Left kidney (tissue), 8 donors: ENCODE measurements at places on chromosomes 11 and 22. TPM values are rescaled to one million over a fixed set of nuclear protein-coding genes. Genes with fewer than 3 reads are reported as not detected.

DNA sequence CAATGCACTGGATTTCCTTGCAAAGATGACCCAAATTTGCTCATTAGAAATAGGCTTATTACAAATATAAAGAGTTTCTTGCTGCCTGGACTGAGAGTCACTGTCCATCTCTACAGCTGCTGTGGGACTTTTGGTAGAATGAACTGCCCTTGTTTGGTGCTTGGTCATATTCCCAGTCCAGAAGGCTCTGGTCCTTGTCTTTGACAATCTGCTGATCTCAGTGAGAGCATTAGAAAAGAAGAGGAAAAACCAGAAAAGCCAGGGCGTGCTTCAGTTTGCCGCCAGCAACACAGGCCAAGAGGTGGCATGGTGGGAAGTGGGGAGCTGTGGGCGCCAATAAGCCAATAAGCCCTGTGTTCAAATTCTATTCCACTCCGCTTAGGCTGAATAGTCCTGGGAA lies 48.2 kb upstream of the PARVA start:
- no peak for DNase-seq

The SYCE3 gene
- not detected for polyA plus RNA-seq

DNA sequence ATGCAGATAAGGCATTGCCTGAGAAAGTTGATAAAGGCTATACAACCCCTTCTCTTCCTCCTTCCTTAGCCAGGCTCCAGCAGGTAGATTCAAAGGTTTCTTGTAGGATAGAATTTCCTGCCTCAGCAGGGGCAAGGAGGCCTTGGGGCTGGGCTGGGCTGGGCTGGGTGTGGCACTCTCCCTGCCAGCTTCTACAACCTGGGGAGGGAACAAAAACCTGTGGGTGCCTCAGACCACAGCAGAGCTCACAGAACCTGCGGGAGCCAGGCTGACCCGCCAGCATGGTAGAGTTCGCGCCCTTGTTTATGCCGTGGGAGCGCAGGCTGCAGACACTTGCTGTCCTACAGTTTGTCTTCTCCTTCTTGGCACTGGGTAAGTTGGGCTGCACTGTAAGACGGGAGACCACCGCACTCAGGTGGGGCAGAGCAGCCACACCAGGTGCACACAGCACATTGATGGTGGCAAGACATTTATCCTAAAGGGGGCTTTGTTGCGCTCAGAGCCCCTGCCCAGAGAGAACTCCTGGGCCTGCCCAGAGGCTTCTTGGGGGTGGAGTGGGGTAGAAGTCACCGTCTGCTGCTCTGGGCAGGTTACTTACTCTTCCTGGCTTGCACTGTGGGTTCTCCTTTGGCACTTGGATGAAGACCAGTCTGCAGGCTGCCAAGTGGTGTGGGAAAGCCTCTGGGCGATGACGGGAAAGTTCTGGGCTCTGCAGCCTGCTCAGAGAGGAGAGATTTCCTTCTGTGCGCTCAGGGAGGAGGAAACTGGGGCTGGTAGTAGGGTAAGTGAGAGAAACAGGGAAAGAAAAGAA lies at the start of gene MOGAT2:
TSS of gene MOGAT2 (plus strand) at position 231 of the 811 bp plus-strand sequence. CDS start at position 282, 51 bp downstream.
- DNase-seq: no peak

The TRIM51 gene
- polyA plus RNA-seq: not detected

The OR4A16 gene
- not detected for polyA plus RNA-seq

DNA sequence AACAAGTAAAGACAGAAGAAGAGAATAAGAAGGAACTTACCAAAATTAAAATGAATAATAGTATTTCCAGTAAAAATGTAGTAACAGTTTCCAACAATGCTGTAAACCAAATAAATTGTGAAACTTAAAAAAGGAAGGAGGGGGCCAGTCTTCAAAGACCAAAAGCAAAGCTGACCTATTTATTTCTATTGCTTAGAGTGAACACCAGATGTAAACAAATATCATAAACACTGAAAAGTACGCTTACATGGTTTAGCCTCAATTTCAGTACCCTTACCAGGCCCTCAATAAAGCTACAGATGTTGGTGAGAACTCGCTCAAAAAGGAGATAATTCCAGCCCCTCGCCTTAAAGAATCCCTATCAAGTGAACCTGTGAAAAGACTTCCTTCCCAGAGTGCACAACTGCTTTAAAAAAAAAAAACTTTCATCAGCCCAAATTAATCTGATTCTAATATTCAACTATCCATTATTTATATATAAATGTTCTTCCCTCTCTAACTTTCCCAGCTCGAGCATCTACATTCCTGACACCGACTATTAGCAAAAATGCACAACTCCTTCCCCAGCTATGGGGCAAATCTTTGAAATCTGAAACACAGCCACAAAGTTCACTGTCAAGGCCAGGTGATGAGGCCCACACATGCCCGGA lies 2.4 kb downstream of the PHF21A start:
- DNase-seq: no peak

DNA sequence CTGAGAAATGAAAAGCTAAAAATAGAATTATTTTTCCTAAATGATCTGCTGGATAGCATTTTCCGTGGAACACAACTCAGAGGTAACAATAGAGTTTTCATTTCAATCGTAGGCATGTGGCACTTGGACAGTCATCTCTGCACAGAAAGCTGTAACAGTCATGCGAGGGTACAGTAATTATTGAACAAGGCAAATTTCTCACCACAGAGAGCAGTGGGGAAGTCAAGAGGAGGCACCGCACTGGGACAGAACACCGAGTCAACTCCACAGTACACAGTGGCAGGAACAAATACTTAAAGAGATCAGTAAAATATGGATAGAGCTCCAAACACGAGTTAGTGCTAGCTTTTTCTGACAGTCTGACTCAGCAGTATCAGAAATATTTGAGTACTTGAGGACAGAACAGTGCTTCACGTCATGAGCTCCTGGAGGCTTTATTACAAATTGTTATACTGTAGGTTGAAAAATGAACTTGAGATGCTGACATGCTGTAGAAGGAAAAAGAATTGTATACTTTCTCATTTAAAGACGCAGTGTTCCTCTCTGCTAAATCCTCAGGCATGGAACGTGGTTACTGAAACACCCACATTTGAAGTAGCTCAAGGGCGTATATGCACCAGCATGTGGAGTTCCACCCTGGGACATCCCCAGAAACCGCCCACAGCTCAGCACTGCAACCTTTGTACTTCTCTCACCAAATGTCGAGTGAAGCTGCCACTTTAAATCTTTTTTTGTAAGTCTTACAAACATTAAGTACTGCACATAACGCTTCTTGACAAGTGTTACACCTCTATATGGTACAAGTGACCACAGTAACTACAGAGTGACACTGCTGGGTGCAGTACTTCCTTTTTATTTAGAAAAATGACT lies 27.4 kb upstream of the YPEL1 start:
- no peak for DNase-seq

The SCGB2A2 gene
- not detected for polyA plus RNA-seq

The ST13 gene
- 622 TPM for polyA plus RNA-seq
